ENCODE measurements at places on chromosomes 1 and 21.
A peak's percentile ranks its signal among the peaks of the same experiment; 100 is the strongest.

- DNase-seq, result no peak
Observed at GRCh38 chr1:220699044-220699443, 8.9 kb downstream of the C1orf115 start.

DNA sequence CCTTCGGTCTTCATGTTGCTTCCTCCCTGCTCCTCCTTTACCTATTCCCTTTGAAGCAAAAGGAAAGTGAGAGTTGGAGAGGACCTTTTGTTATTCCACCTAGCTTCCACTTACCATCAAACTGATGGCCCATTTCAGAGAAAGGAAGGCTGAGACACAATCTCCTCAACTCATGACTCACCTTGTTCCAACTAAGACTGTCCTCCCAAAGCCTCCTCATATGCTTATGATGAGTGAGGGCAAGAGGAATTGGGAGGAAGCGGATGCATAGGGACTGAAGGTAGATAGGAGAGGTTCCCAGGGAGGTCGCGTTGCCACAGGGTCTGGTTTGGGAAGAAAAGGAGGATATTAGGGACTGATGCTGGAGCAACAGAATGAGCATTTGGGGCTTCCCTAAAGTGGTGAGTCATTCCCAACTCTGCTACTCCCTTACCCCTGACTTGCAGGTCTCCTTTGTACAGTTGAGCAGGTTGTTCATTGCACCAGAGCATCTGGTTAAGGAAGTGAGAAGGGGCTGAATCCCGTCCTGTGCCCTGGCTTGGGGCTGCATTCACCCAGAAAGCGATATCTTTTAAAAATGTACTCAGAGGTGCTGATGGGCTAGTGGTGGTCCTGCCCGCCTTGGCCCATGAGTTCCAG is 35.0 kb downstream of the LGR6 start:
- no peak for DNase-seq

- DNase-seq, result peak; percentile 12
Observed at GRCh38 chr21:41170442-41170841, 2.5 kb downstream of the BACE2 start.

DNA sequence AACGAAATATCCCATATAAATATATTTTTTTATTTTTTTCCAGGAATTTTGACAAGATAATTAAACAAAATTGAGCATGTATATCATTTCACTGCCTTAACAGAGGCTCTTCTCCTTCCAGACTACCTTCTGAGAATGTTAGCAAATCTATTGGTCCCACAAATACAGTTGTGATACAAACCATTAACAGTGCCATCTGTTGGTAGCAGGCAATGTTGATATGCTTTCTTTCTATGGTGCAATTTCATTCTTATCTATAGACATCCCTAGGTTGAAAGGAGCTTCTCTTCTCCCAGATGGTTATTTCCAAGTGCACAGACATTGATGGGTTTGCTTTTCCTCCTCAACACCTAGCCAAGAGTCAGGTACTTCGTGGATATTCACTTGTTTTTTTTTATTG is 303.6 kb downstream of the USH2A start:
- DNase-seq, result peak; percentile 13

DNA sequence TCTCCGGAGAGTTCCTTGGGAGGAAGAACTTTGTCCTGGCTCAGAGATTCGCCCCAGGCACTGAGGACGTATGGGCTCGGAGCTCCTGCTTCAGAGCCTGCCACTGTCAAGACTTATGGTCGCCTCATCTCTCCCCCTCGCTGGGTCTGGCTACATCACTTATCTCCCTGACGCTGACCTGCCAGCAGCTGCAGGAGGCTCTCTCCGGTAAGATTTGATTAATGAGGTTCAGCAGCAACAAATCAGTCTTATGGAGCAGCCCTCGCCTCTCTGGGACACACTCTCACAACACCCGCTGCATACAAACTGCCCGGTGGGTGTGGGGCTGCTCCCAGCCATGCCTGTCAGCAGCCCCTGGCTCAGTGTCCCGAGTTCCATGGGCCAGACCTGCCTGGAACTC is 297.8 kb downstream of the RRAGC start:
- no peak for DNase-seq

DNA sequence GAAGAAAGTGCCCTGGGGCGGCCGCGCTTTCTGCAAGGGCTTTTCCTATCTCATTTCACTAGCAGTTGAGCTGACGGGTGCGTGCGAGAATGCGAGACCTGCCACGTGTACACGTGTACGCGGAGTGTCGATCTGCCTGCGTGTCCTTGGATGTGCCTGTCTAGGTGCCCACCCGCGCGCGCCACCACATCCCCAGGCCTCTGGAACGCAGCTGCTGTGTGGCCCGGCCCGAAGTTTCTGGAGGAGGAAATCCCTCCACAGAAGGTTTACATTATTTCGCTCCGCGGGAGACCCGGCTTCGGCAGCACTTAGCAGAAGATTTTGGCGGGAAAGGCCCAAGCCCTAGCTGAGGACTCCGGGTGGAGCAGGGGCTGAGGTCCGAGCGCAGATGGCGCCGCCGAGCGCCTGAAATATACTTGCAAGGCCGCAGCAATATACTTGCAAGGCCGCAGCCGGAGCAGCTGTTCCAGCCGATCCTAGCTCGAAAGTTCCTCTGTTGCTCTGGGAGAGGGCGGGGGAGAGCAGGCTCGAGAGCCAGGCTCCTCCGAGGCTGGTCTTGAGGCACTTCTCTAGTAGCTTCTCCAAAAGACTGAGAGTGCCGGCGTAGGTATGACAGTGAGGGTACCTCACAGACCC is 3.9 kb downstream of the TBX15 start:
- DNase-seq, result no peak

DNA sequence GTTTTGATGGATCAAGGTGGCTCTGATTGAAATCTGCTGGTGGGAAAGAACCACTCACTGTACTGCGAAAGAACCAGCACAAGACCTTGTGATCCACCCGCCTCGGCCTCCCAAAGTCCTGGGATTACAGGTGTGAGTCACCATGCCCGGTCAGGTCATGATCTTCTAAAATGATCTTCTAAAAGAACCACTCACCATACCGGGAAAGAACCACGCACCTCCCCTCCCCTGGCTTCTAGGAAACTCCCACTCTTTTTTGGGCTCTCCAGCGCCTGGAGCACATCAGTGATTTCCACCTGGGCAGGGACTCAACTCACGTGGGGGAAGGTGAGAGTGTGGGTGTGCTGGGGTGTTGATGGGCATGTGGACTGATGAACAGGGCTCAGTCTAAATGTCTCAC is 7.9 kb upstream of the RAB7B start:
- DNase-seq, result no peak

DNA sequence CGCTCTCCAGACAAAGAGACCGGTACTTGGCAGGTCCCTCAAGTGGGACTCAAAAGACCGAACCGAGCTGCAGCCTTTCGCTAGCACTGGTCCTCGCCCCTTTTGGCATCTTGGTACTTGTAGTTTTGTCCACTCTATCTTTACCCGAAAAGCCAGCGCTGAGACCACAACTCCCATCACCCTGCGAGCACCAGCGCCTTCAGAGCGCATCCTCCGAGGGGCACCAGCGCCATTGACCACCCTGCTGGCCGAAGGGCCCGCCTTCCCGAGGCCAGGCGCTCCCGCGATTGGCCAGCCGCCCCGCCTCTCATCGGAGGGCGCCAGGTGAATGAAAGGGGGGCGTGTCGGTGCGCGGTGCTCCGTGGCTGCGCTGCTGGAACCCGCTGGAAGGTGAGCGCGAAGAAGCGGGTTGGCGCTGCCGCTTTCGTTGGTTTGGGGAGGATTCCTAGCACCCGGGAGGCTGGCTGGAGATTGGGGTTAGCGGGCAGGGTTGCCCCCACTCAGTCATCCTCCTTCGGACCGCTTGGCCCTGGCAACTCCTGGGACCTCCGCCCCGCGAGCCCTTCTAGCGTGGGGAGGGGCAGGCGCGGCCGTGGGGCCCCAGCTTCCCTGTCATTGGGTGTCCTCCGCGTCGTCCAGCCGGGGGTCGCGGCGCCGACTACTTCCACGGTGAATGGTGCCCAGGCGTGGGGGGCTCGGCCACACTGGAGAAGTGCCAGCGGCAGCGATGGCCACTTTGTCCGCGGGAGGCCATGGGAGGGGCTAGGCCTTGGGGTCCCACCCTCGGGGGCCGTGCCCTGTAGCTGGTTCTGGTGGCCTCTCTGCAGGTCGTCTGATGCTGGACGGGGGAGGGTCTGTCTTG is at the start of gene ZBTB8B:
Gene ZBTB8B, plus strand, starts transcription at position 357 of the 862 bp plus-strand sequence. CDS start 5,553 bp downstream, outside the sequence.
- DNase-seq, result peak; percentile 96

- DNase-seq, result no peak
Observed at GRCh38 chr1:187504779-187505178, 676.0 kb downstream of the PLA2G4A start.

GRCh38 chr1:67338642-67339041 is 31.0 kb downstream of the IL12RB2 start:
- DNase-seq, result no peak

DNA sequence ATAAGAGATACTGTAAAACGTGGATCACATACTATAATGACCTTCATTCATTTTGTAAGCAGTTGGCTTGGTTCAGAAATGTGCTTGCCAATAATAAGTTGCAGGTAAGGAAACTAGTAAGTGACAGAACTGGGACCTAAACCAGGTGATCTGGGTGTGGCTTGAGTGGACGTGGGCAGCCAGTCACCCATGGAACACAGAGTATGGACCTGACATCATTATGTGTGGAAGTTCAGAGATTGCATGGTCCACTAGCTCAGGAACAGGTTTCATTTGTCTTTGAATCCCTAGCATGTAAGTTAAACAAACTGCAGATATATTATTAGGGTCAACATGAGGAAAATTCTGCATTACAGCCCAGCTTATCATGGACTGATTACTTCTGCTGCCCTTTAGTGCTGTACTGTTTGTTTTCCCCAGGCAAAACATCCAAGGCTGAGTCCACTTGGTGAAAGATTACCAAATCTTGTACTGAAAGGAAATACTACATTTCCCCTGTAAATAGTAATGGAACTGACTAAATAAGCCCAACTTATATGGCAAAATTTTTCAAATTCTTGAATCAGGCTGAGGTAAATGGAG is 327.3 kb upstream of the SGIP1 start:
- DNase-seq, result no peak

- DNase-seq, result no peak
Observed at GRCh38 chr1:42319128-42319851, 15.7 kb downstream of the FOXJ3 start.

DNA sequence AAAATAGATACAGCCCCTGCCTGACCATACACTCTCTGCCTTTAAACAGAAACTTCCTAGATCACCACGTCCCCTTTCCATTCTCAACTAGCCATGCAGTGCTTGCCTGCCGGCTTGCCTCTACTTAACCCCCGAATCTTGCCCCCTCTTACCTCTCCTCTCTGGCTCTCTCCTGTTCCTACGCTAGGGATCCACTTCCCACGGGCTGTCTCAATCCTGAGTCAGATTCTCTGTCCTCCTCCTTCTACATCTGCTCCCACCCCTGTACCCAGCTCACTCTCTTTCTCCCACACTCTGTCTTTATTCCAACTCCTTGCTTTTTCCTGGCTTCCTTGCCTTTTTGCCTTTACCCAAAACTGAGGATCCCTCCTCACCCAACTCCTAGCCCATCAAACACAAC is 29.3 kb downstream of the ATF3 start:
- DNase-seq, result no peak

DNA sequence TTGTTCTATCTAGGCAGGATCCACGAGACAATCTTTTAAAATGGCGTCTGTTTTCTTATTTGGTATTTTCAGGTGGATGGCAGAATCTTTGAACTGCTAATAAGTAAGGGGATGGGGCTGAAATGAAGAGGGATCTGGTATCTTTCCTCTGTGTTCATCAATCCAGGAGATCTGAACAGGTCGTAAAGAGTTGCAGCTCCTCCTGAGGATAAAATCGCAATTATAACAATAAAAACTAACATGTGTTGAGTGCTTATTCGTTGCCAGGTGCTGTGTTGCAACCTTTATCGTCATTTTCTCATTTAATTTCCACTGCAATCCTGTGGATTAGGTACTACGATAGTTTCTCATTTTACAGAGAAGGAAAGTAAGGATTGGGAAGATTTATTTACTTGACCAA is 134.6 kb upstream of the DPYD start:
- DNase-seq, result no peak

DNA sequence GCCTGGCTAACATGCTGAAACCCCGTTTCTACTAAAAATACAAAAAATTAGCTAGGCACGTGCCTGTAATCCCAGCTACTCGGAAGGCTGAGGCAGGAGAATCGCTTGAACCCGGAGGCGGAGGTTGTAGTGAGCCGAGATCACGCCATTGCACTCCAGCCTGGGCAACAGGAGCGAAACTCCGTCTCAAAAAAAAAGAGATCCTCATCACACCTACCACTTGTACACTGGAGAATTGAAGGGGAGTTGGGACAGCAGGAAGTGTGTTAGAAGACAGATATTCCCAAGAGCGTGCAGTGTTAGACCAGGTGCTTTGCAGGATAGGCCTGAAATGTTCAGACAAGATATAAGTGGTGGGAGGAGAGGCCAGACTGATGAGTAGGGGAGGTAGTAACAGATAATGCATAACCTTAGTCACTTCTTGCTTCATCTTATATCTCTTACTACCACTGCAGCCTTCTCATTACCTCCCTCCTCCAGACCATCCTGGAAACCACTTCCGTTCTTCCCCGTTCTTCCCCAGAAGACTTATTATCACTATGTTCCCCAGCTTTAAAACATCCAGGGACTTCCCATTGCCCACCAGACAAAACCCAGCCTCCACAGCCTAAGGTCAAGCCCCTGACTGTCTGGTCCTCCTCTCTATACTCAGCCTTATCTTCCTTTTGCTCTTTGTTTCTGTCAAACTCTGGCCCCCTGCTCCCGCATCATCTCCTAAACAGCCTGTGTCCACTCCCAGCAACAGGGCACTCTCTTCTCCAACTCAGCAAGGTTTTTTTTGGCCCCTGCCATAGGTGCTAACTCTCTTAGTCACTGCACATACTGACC is 21.3 kb downstream of the FAM20B start:
- DNase-seq, result no peak

DNA sequence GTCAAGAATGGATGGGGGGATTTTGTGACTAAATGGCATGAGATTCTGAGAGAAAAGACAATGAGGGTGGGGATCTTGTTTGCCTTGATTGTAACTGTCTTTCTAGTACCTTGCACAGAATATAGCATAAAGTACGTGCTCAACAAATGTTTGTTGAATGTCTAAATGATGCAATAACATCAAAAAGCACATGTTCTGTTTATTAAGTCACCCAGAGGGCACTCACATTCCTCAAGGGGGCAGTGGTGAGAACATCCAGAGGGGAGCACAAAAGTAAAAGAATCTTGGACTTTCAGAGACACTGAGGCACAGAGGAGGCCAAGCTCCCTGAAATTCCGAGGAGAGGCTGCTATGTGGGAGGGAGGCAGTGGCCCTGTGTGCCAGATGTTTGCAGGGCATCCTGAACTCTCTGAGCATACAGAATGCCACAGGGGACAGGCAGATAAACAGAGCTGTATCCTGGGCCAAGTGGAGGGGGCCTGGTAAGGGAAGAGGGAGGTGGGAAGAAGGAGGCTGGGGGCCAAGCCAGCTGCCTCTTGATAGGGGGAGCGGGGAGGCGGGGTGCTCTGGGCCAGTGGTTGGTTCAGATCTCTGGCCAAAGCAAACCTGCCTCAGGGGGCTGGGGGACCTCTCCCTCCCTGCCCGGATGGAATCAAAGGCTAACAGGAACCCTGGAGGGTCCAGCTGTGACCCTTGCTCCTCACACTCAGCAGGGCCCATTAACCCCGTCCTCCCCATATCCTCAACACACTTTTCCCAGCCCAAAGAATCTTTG is 6.5 kb upstream of the ATP1A2 start:
- no peak for DNase-seq

GRCh38 chr1:66262208-66262963 is 271.6 kb upstream of the SGIP1 start:
- peak; percentile 56 for DNase-seq

- DNase-seq, result peak; percentile 25
Observed at GRCh38 chr1:65147424-65148177, 402 bp upstream of the AK4 start.

GRCh38 chr1:243416495-243416894 is 160.7 kb downstream of the SDCCAG8 start:
- no peak for DNase-seq

Measured in HTR-8/SVneo (cell line).